NCI-H187 (cell line): ENCODE measurements at places on chromosomes 3 and 15.

DNA sequence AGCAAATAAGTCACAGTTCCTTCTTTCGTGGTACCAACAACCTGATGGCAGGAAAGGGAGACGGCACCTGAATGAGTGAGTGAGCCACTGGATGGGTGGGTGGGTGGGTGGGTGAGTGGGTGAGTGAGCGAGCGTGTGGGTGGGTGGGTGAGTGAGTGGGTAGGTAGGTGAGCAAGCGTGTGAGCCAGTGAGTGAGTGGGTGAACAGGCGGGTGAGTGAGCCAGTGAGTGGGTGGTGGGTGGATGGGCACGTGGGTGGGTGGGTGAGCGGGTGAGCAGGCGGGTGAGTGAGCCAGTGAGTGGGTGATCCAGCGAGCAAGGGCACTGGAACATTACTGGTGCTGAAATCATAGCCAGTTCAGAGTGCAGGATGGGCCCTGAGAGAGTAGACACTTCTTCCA is 152.8 kb downstream of the MEGF11 start:
- no peak for DNase-seq

GRCh38 chr15:45391746-45392583 is 13.6 kb upstream of the GATM start:
- no peak for DNase-seq

- no peak for DNase-seq
Measured at GRCh38 chr15:29596266-29596665, 226.0 kb downstream of the TJP1 start.

DNA sequence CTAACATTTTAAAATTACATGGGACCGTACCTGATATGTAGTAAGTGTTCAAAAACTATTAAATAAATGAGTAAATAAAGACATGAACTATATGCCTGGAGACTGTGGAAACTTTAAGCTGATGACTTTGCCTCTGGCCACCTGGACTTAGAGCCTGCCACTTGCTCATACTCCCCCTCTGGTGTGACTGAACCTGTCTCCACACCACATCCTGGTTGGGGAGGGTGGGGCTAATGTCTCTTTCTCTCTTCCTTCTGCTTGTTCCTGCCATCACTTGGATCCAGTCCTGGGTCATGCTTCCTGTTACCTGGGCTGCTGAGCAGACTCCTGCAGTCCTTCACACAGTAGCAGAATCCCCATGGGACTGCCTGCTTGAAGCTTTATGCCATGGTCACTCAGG is 8.2 kb upstream of the TMEM158 start:
- DNase-seq, result no peak

- no peak for DNase-seq
Measured at GRCh38 chr15:73227433-73228056, 141.2 kb downstream of the HCN4 start.

- no peak for DNase-seq
Measured at GRCh38 chr3:186173224-186173815, 64.4 kb upstream of the ETV5 start.

GRCh38 chr15:80693682-80694610 is 1.2 kb upstream of the ABHD17C start:
- DNase-seq, result no peak

DNA sequence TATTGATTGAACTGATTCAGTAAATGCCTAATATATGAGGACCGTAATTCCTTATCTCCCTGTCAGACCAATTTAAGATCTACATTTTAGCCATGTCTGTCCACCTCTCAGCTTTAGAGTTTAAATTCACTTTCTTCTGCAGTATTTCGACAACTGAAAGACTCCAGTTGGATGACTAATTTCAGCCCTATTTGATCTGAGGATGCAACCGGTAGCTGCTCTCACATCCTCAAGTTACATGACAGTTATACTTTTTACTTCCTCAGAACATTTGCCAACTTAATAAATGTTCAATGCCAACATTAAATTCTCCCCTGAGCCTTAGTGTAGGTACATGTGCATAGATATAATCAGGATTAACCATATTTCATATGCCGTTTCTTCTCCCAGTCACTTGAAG is 2.5 kb upstream of the HHLA2 start:
- DNase-seq, result no peak

DNA sequence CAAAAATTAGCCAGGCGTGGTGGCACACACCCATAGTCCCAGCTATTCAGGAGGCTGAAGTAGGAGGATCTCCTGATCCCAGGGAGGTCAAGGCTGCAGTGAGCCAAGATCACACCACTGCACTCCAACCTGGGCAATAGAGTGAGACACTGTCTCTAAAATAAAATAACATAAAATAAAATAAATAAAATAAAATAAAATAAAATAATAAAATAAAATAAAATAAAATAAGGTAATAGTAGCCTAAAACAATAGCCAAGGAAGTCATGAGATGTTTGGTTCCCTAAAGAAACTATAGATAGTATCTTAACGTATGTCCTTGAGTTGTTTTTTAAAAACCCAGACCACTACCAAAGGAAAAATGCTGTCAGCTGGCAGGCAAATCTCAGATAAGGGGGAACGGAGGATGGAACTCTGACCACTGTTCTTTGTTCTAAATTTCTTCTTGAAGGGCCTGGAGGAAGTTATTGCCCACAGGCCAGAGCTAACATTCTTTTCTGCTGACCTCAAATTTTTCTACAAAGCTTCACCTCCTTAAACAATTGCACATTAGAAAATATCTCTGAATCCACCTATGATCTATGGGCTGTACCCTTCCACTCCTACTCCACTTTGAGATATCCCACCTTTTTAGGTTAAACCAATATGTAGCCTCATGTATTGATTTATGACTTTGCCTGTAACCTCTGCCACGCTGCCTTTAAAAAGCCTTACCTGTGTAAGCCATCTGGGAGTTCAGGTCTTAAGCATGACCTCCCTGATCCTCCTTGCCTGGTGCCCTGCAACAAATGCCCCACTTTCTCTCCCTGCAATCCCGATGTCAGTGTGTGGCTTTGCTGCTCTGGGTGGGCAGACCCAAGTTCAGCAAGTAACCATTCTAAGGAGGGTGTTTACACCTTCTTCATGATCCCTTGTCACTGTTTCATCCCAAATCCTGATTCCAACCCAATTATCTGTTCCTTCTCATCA is 126.2 kb upstream of the BHLHE40 start:
- no peak for DNase-seq

- peak; percentile 25 for DNase-seq
Measured at GRCh38 chr15:40054855-40055575, 16.0 kb upstream of the SRP14 start.
